Aorta (tissue), 5 donors: ENCODE measurements at places on chromosomes 1 and 21. TPM values are rescaled to one million over a fixed set of nuclear protein-coding genes. Genes with fewer than 3 reads are reported as not detected.

Gene PLPP3
- 112 TPM for total RNA-seq

Gene IRF6
- total RNA-seq = 1.9 TPM

Gene TDRD5
- not detected for total RNA-seq

Gene WNT9A
- total RNA-seq = 3.5 TPM

Gene CFHR1
- 1.7 TPM for total RNA-seq

- no peak for DNase-seq
These were observed 54.8 kb downstream of the SIPA1L2 start for GRCh38 chr1:232574889-232575762.

GRCh38 chr1:14055442-14056223 is 355.6 kb downstream of the PRDM2 start:
- DNase-seq = no peak

GRCh38 chr1:53293123-53293522 is 34.7 kb downstream of the LRP8 start:
- peak; percentile 91 for DNase-seq

GRCh38 chr21:33608559-33608958 is 20.1 kb upstream of the DONSON start:
- no peak for DNase-seq

DNA sequence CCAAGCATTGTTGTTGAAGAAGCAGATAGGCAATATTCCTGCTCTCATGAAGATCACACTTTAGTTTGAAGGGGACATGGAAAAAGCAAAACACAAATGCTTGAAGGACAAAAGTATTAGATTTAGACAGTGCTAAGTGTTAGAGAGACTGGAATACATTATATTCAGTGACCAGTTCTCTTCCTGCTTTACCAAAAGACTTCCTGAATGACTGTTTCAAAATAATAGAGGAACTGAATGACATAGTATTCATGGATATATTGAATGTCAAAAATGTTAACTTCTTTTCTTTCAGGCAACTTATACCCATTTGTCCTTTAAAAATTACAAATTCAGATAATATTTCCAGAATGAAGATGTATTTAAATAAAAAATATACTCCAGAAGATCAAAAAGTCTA is 178.0 kb upstream of the IVNS1ABP start:
- DNase-seq = no peak

- no peak for DNase-seq
These were observed 59.9 kb downstream of the JAK1 start for GRCh38 chr1:64906447-64906846.
